Endodermal cell (in vitro differentiated cells): ENCODE measurements at places on chromosomes 4 and X. TPM values are rescaled to one million over a fixed set of nuclear protein-coding genes. Genes with fewer than 3 reads are reported as not detected.
A peak's percentile ranks its signal among the peaks of the same experiment; 100 is the strongest.

PABPC5 gene
- total RNA-seq = 1.2 to 2.5 TPM (median 2.5 TPM) in 3 replicates

DNA sequence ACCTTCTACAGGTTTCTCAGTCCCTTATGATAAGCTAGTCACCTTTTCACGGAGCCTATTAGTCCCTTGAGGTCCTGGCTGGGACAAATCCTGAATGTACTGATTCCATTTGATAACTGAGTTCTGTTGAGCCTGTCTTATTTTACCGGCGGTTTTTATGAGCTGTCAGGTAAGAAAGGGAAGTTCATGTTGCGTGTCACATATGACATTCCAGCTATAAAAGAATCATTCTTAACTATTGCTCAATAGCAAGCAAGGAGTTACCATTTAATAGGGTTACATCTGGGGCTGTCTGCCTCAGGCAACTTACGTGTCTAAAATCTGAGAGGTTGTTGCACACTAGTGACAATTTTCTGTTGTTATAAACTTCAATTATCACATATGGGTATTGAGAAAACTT, 394.6 kb downstream of the TECRL start:
- DNase-seq = no peak
- H3K4me3 ChIP-seq = no peak overlapping the region

DNA sequence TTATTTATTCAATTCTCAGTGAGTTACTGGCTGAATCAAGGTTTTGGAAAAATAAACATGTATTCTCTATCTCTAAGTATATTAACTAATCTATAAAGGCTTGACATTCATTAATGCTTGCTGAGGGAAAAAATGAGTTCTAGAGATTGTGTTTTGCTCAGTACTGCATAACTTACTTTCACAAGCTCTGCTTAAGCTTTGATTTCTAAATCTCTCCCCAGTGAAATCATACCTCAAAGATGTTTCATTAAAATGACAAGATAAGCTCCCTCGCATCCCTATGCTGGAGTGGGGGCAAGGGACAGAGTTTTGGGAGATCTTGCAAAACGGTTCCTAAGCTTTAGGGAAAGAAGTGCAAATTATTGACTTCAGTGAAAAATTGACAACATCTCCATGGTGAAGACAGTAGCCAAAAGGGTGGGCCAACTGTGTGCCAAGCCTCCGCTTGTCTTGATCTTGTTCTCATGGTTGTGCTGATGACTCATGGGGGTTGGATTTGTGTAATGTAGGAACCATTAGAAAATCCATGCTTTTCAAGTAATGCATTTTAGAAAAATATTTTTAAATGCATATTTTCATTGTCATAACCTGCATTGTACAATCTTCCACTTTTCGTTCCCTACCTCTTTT, 521.4 kb downstream of the RPA4 start:
- no peaks in the 10 kb centered on the region for H3K4me1 ChIP-seq
- no peaks in the 10 kb centered on the region for H3K36me3 ChIP-seq
- no peaks in the 10 kb centered on the region for H3K27me3 ChIP-seq
- H3K27ac ChIP-seq = no peak overlapping the region
- H3K4me3 ChIP-seq = no peak overlapping the region

DNA sequence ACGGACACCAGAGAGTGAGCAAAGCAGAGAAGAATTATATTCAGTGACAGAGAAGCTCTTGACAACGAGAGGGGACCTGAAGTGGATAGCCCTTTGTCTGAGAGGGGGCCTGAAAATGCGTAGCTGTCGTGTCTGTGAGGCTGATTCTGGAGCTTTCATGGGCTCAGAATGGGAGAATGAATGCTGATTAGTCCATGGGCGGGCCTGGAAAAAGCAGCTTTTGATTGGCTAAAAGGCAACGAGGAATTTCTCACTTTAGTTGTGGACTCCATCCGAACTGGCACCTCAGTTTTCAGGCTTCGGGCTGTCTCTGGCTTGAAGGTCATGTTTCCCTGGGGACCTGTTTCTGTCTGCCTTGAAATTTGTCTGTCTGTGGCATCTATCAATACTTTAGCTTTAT, 487.1 kb downstream of the TECRL start:
- peak; percentile 65 for DNase-seq
- H3K4me3 ChIP-seq = no peak overlapping the region
- H3K36me3 ChIP-seq = no peaks in the 10 kb centered on the region
- no peaks in the 10 kb centered on the region for H3K27me3 ChIP-seq

GRCh38 chr4:72243641-72244040, 211.8 kb downstream of the NPFFR2 start:
- H3K27ac ChIP-seq = no peak overlapping the region
- no peaks in the 10 kb centered on the region for H3K27me3 ChIP-seq
- no peaks in the 10 kb centered on the region for H3K4me1 ChIP-seq
- DNase-seq = no peak
- H3K36me3 ChIP-seq = no peaks in the 10 kb centered on the region
